A172 (cell line): ENCODE measurements at places on chromosomes 3 and 15. TPM values are rescaled to one million over a fixed set of nuclear protein-coding genes. Genes with fewer than 3 reads are reported as not detected.

SLC28A1 gene
- total RNA-seq: not detected in 2 replicates

SLC28A2 gene
- not detected in 2 replicates for total RNA-seq

LMAN1L gene
- not detected in 2 replicates for total RNA-seq

CLK3 gene
- 31.9 and 40.0 TPM in 2 replicates for total RNA-seq

SLCO2A1 gene
- total RNA-seq: 0.24 TPM in 1 of 2 replicates, not detected in the other

STAB1 gene
- 0.12 TPM in 1 of 2 replicates, not detected in the other for total RNA-seq

PXK gene
- 9.3 and 15.2 TPM in 2 replicates for total RNA-seq

SAXO2 gene
- 1.1 and 2.5 TPM in 2 replicates for total RNA-seq

RPL39L gene
- 154 and 237 TPM in 2 replicates for total RNA-seq

CCDC9B gene
- total RNA-seq: 4.4 and 12.1 TPM in 2 replicates

DNA sequence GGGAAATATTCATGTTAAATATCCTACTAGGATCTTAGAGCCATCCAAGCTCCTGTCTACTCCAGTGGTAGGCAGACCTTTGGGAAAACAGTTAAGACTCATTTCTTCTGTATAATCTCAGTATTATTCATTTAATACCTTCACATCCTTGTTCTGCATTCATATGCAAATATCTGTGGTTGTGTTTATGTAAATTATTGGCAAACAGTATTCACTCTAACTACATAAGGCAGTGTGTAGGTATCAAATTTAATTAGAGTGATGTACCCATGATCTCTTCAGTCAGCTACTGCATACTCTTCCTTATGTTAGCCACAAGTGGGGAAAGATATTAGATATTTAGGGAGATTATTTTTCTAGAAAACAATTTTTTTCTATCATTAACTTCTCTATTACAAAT lies 200.8 kb upstream of the SLC2A2 start:
- DNase-seq: no peak

DNA sequence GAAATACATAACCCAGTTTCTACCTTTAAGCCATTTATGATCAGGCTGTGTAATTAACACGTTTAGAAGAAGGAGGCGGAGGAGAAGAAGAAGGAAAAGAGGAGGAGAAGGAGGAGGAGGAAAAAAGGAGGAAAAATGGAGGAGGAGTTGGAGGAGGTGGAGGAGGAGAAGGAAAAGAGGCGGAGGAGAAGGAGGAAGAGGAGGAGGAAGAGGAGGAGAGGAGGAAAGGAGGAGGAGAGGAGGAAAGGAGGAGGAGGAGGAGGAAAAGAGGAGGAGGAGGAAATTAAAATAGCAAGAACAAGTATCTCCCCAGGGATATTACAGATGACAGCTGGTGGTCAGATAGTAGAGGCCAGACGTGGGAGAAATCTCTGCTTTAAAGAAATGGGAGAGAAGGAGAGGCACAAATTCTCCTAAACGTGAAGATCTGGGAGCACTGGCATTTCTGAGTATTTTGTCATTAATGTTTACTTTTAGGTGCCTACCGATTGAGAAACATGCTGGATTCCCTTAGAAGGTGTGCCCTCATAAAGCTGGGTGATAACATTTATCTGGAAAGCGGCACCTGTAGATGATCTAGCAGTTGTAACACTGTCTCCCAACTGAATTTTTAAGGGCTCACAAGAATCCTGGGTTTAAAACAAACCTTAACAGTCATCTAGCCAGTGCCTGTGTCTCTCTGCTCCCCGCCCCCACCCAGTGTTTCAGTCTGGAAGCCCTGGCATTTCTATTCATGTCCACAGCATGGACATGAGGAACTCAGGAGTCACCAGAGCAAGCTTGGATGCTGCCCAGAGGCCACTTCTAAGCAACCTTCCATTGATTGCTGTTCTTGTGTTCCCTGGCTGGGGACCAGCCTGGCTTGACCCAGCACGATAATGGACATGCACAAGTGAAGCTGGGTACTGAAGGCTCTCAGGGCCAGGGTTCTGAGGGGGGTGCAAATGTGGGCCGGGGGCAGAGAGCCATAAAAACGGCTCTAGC lies 75.2 kb downstream of the CHRNA7 start:
- no peak for DNase-seq

DNA sequence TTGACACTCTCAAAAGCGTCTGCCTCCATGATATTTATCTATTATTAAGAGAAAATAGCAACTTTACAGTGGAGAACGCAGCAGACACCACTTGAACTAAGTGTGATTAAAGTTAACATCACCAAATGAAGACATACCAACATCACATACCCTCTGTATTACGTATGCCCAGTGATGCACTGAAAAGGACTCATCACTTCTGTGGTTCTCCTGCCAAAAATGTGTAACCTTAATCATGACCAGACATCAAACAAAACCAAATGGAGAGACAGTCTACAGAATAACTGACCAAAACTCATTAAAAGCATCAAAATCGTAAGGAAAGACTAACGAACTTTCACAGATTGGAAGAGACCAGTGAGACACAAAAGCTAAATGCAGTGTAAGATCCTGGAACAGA lies 103.2 kb downstream of the PPP2R3A start:
- DNase-seq: peak; percentile 63

DNA sequence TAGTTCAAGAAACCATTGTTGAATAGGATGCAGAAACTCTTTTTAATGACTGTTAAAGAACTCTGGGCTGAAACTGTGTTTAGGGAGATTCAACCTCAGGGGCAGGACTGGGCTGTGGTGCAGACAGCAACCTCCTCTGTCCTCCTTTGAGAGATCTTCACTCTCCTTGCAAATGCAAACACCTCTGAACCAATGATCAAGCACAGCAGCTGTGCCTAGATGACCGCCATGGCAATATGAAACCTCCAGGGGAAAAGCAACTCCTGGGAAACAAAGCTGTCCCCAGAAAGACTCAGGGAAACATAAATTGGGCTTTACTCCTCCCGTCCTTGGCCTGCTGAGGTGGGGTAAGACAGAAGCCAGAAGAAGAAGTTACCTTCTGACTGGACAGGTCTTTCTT lies 52.6 kb downstream of the TBC1D2B start:
- no peak for DNase-seq

DNA sequence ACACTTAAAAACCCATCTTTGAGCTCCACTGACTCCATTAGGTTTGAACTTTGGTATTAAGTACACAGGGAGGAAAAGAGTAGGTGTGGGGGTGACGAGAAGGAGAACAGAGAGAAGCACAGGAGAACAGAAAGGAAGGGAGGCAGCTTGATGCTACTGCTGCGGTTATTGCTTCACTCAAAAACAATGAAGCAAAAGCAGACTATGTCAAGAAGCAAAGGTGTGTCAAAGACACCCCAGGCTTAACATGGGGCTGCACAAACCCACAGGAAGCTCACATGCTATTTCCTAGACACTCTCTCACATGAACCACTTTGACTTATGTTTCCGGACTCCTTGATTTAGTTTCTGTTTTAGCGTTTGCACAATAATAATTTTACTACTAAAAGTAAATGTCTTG lies 961.0 kb upstream of the CFAP20DC start:
- no peak for DNase-seq

- DNase-seq: no peak
Observed at GRCh38 chr3:88385090-88385489, 235.3 kb downstream of the C3orf38 start.

DNA sequence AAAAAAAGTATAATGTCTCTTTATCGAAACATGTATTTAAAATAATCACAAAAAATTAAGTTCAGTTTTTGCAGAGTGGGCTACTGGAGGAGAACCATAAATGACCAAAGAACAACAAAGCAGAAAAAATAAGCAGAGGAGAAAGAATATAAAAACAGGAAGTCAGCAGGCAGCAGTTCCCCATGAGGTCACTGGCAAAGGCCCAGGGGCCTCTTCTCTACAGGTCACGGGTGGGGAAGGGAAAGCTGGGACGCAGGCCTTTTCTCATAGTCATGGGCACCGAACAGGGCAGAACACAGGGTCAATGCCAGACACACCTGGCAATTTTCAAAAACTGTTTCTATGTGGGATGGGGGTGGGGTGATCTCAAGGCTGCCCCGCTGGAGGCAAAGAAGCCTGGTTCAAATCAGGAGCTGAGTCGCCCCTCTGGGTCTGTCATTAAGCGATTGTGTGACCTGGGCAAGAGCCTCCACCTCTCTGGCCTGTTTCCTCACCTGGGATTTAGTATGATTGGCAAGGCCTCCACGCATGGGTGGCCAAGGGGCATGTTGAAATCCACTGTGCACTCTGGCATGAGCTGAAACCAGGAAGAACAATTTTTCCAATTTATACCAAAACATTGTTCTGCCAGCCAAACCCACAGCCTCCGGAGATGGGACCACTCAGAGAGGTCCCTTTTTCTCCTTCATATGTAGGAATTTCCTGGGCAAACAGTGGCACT lies 43.8 kb upstream of the UACA start:
- no peak for DNase-seq

- no peak for DNase-seq
Observed at GRCh38 chr3:139970526-139970925, 35.5 kb downstream of the CLSTN2 start.

DNA sequence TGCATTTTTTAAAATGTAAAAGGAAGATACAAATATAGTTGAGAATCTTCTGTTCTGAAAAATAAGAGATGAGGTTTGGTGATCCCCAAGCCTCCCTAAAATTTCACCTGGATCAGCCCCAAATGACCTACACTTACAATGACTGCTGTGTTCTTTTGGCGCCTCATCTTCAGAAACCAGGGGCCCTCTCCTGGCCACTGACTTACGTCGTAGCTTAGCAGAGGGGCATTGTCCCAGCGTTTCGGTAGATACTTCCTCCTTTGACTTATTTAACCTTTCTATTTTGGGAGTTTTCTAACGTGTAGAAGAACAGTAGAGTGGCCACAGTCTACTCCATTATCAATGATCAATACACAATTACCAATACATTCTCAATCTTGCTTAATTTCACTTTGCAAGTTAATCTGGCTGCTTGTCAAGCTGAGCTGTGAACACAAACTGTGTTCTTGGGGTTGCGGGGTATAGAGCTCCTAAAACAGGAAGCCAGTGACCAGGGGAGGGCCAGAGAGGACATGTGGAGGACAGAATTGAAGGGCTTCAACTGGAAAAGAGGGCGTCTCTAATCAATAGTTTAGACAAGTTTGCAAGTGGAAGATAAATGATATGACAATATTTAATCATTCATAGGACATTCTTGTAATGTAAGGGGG lies 419.5 kb downstream of the LPP start:
- DNase-seq: no peak

DNA sequence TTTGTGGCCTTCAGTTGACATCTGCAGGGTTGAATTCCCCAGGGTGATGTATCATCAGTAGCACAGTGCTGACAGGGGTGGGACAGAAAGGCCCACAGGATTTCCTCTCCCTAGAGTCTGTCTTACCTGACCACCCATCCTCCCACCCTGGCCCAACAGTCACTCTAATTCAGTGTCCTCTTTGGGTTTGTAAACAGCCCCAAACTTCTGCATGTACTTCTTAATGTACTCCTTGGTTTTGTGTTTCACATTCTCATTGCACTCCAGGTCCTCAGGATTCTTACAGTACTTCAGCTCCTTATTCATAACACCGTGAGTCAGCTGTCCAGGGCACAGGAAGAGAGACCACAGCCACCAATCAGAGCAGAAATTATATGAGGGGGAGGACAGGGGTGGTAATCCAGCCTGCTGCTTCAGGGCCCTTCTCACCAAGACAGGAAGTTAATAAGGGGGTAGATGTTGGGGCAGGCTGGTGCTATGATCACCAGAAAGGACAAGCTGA lies 37.5 kb downstream of the NBEAL2 start:
- DNase-seq: peak; percentile 85

DNA sequence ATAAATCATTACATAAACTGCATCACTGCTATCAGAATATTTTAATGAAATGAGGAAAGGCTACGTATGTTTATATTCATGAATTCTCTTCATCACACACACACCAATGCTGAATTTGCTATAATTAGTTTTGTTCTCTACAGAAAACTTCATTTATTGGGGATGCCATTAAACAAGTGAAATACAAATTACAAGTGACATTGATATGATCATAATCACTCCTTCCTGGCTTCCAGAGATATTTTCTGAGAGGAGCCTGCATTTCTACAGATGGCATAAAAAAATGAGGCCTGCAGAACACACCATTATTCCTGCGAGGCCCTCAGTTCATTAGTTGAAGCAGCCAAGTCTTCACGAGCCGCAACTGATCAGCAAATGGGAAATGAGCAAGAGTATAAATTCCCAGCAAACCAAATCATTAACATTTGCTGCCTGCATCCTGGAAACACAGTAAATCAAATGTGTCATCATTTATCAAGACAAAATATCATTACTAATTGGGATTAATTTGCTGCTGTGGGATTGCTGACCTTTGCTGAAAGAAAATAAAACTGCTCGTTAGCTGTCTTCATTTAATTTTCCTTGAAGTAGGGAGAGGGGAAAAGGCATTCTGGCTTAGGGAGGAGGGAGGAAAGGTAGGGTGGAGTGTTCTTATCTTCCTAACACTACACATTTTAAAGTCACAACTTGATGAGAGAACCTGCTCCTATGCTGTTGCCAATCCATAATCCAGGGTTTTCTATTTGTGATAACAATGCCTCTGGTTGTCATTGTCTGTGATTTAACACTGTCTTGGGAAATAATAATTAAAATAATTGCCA lies 921.9 kb downstream of the SQOR start:
- DNase-seq: no peak

DNA sequence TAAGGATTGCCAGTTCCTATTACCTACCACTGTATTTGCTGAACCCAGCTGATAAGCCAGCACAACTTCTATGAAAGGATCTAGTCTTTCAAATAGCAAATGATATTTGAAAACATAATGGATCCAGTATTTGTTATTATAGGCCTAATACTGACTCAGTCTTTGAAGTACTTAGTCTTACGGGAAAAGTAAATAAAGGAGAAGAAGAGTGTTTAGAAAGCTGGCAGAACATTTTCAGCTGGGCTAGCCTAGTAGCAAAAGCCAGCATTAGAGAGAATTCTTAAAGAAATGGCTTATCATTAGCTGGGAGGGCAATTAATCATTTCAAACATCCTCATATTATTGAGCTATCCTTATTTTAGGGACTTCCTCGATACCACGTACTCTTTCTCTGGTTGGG lies 101.4 kb upstream of the GOLIM4 start:
- no peak for DNase-seq

GRCh38 chr15:82871832-82872484 lies 62.5 kb downstream of the WHAMM start:
- no peak for DNase-seq

GRCh38 chr3:59809710-59810444 lies 760.1 kb upstream of the CFAP20DC start:
- DNase-seq: no peak

GRCh38 chr3:56822501-56822900 lies 20.8 kb upstream of the ARHGEF3 start:
- DNase-seq: no peak

- no peak for DNase-seq
Observed at GRCh38 chr15:62788224-62788623, 254.3 kb upstream of the TPM1 start.

- DNase-seq: peak; percentile 71
Observed at GRCh38 chr3:71425491-71426071, 157.9 kb downstream of the FOXP1 start.

DNA sequence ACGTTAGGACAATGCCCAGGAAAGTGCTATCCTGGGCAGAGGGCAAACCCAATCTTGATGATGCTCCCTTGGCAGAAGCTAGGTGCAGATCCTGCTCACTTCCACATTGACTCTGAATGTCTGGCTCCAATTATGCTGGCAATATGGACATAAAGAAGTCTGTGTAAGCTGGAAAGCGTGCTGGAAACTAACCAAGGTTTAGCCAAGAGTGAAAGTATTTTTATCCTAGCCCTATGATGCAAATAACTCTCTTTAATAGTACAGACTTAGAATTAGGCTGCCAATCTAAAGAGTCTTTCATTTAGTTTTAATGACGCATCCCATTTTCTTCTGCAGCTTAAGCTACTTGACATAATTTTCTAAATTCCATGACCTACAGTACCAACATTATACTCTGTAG lies 571.8 kb downstream of the TUSC7 start:
- no peak for DNase-seq
